RWPE2 (cell line): ENCODE measurements at places on chromosomes 7 and 10.

DNA sequence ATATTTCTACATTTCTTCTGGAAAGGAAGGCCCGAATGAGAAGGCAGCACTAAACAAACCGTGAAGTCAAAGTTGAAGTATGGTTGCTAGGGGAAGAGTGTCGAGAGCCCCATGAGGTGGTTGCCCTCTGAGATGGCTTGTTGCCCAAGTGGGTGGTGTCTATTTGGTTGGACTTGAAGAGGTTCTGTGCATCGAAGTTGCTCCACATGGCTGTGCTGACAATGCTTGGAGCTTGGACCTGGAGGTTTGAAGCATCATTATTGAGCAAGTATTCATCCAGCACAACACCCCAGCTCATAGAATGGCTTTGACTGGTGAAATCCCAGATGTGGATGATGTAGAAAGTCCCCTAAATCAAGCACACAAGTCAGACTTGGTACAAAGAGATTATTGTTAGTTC lies 165.2 kb upstream of the CDCA7L start:
- DNase-seq: no peak

DNA sequence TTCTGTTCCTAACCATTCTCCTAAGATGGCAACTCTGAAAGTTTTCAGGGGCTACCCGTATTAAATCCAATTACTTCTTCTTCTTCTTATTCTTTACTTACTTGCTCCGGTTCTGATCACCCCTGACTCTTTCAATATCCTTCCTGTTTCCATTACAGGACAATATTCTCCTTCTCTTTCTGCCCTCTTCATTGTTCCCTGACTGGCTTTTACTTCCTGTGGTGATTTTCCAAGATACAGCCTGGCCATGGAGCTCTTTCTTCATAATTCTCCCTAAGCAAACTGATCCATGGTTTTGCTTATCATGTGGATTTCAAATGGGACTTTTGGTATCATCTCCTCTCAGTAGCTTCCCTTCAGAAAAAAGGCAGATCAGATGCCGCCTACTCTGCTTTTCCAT lies 35.4 kb downstream of the CCDC186 start:
- DNase-seq: no peak

DNA sequence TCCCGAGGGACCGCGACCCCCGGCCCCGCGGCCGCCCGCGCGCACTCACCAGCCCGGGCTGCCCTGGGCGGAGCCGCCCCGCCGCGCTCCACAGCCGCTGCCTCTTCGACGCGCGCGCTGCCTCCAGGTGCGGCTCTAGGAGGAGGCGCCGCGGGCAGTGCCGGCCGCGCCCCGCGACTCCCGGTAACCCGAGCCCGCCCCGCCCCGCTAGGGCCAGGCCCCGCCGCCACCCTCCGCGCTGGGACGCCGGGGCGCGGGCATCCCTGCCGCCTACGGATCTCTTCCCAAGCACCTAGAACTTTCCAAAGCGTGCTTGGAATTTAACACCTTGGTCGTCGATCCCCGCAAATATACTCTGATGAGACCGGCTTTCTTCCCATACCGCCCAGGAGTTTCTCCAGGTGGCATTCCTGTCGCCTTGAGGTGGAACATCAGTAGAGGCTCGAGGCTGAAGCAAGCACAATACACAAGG lies at the start of gene SLC26A5:
TSS of gene SLC26A5 (minus strand) at position 159 of the 472 bp plus-strand sequence. CDS start 24,693 bp downstream, outside the sequence.
- DNase-seq: peak; percentile 53

- DNase-seq: no peak
Measured at GRCh38 chr10:82660205-82660604, 785.2 kb downstream of the NRG3 start.

DNA sequence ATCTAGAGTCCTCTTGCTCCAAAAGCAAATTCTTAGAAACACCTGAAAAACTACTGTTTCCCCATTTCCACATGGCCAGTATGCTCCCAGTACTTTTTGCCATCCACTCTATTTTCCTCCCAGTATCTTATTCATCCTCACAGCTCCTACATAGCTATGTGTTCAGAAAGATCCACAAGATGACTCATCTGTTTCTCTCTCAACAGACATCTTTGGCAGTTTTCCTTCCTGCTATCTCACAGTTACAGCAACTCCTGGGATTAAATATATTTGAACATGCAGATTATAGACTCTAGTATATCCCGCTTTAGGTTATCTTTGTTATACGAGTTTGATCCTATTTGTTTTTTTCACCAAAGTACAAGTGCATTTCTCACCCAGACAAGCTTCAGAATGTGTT lies 675.6 kb upstream of the POT1 start:
- no peak for DNase-seq

DNA sequence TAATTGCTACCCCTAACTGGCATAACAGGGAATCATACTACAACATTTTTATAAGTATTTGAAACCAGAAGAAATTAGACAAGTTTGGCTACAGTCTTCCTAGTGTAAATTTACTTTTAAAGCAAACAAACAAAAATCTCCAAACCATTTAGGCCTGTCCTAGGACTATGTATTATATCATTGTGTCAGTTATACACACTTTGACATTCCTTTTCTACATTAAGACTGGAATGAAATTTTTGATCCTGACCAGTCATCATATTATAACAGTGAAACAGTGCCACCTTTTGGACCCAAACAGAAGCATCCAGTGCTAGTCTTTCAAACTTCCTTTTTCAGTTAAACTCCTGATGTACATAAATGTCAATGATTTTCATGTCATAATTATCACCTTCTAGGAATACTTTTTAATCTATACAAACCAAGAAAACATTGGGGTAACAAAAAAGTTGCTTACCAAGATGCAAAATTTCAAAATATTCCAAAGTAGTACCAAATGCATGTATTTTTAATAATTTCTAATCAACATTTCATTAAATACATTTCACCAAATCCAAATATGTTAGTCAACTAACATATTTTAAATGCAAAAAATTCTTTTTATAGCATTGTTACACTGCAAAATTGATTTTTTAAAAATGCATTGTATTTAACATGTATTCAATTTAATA lies 75.7 kb downstream of the IMMP2L start:
- no peak for DNase-seq

DNA sequence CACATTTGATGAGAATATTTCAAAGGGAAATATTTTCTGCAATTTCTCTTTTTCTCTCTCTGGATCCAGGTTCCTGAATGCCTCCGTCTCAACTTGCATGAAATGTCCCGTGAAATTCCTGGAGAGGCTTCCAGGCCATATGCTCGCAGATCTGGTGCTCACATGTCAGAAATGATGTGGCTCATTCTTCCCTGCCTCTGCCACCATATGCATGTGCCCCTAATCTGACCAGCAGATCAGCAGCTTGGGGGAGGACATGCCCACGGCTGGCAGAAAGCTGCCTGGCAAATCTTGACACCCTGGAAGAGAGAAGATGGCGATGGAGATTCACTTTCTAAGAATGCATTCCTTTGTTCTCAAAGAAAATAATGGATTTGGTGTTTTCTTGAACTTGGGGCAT lies 490.7 kb downstream of the RPS24 start:
- peak; percentile 4 for DNase-seq

DNA sequence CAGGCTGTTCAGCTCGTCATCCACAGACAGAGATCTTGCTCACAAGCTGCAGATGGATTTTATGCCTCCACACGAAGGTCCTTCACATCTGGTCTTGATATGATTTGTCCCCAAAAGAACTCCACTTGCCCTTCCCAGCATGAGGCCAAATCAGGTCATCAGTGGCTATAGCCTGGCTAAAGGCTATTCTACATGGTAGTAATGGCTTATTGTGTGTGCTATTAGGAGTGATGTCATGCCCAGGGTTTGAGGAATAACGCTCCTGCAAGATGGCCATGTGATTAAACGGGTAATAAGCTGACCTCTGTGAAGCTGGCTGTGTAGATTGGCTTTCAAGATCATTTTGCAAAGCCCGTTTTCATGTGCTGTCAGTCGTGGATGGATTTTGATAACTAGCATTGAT lies 313.8 kb downstream of the FRMD4A start:
- no peak for DNase-seq

- no peak for DNase-seq
Measured at GRCh38 chr7:137820677-137821420, 25.9 kb downstream of the DGKI start.

GRCh38 chr10:73998929-73999691 lies 1.2 kb downstream of the VCL start:
- peak; percentile 85 for DNase-seq

GRCh38 chr10:78506614-78507013 lies 473.0 kb downstream of the RPS24 start:
- DNase-seq: no peak

DNA sequence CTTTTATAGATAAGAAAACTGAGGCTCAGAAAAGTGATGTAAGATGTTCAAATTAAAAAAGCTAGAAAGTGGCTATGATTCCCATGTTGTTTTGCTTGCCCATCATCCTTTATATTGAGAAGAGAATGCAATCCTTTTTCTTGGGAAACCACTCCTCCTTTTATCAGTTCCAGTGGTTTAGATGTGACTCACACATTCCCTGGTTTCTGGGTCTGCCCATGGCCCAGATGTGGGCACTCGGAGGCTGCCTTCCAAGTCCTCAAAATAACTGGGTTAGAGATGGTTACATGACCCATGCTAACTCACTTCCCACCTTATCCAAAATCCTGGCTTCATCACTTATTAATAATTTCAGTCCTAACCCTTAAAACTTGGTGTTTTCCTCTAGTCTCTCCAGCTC lies 550.0 kb downstream of the MDFIC start:
- DNase-seq: no peak

DNA sequence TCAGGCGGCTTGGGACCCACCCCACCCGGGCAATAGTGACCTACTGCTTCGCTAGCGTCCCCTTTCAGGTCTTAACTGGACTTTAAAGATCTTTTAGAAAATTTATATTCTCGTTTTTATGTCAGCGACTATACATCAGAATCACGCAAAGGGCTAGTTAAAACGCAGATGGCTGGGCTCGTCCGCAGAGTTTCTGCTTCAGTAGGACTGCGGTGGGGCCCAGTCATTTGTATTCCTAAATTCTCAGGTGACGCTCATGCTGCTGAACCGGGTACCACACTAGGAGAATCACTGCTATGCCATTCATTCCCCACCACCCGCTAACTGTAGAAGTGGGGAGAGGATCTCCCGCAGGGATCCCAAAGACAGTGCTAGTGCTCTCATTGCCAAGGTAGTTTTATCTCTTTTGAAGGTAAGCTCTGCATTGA lies 12.0 kb upstream of the SP8 start:
- DNase-seq: no peak

- no peak for DNase-seq
Measured at GRCh38 chr7:50371551-50372021, 67.1 kb downstream of the IKZF1 start.

DNA sequence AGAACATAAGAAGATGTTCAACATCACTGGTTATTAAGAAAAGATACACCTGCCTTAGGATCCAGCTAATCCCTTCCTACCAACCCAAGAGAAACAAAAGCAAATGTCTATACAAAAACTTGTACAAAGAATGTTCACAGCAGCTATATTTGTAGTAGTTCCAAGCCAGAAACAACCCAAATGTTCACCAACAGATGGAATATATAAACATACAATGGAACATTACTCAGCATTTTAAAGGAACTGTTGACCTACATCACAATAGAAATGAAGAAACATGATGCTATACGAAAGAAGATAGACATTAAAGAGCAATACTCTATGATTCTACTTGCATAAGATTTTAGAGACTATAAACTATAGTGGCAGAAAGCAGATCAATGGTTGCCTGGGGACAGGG lies 149.4 kb downstream of the ZNF438 start:
- no peak for DNase-seq

DNA sequence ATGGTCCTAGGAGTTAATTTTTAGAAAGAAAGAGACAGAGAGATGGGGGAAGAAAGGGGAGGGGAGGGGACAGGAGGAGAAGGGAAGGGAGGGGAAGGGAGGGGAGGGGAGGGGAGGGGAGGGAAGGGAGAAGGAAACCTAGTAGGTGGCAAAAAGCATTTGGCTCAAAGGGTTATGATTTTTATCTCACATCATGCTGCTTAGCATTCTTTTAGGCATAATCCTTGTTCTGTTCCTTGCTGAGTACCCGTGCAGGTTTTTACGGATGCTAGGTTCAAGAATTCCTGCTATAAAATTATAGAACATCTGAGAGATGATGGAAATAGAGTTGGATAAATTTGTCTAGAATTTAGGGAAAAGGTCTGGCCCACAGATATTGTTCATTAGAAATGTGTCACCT lies 132.4 kb upstream of the PRSS1 start:
- no peak for DNase-seq

GRCh38 chr10:11057448-11057847 lies 39.8 kb downstream of the CELF2 start:
- DNase-seq: no peak

- no peak for DNase-seq
Measured at GRCh38 chr7:15820319-15820718, 133.8 kb upstream of the MEOX2 start.

DNA sequence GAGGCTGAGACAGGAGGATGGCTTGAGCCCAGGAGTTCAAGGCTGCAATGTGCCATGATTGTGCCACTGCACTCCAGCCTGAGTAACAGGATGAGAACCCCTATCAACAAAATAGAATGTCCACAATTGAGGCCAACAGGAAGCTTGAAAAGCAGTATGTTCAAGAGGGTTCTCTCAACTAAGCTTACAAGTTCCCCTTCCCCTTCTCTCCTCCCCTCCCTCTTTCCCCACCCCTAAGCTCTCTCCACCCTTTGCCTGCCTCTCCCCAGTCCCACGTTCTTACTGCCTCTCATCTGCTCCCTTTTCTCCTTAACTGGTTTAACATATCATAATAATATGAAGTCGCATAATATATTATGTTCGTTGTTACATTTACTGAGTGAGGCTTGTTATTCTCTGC lies 35.4 kb downstream of the KIAA1549 start:
- no peak for DNase-seq

- DNase-seq: no peak
Measured at GRCh38 chr7:158192184-158192835, 395.3 kb downstream of the PTPRN2 start.

DNA sequence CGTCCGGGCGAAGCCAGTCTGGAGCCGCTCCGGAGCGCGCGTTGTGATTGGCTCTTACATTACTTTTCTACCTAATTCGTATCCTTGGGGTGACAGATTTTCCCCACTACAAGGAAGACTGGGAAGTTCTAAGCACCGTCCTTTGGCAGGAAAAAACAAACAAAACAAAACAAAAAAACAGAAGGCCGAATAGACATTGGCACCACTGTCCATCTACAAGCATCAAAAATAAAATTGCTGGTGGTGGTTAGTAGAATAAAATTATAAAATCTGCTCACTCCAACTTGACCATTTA lies 651 bp upstream of the SKAP2 start:
- no peak for DNase-seq

DNA sequence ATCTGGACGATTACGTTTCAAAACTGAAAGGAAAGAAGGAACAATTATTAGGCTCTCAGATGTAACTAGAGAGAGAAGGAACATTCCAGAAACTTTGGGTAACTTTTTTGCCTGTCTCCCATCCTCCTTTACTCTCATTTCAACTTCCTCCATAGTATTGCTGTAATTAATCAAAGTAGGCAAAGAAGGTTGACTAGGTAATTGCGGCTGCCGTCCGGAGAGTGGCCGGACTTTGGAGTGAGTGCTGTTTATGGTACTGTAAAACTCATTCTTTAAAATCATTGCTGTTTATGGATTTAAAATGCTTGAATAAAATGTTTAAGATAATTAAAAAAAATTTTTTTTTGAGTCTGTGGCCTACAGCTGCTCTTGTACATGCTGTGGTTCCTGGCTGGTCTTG lies 56.4 kb downstream of the RBM33 start:
- no peak for DNase-seq

- DNase-seq: no peak
Measured at GRCh38 chr7:19275000-19275399, 129.8 kb upstream of the FERD3L start.

- no peak for DNase-seq
Measured at GRCh38 chr10:36114913-36115312, 472.8 kb upstream of the FZD8 start.
